ENCODE measurements at places on chromosomes 2 and 18.
A peak's percentile ranks its signal among the peaks of the same experiment; 100 is the strongest.

DNA sequence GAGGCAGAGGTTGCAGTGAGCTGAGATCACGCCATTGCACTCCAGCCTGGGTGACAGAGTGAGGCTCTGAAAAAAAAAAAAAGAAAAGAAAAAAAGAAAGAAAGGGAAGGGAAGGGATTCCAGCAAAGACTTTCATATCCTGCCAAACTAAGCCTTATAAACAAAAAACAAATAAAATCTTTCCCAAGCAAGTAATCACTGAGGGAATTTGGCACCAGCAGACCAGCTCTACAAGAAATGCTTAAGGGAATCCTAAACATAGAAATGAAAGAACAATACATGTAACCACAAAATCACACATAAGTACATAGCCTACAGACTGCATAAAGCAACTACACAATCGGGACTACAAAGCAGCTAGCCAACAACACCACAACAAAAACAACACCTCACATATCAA is 79.1 kb downstream of the TRABD2A start:
- no peak for DNase-seq

DNA sequence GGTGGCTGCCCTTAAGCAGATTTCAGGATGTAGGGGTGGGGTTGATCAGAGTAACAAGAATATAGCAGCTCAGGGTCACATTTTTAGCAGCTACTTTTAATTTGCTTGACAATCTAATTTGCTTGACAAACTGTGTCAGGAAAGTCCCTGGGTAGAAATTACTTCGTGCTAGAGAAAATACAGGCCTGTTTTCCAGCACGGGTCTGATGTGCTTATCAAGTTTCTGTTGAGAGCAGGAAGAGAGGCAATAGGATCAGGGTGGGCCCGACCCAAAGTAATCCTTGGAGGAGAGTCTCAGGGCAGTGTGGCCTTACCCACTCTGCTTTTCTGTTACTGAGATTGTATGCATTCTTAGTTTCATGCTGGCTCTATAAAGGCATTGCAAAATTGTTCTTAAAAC is 221.5 kb downstream of the TSN start:
- DNase-seq: no peak

GRCh38 chr2:16248571-16249105 is 308.3 kb downstream of the MYCN start:
- DNase-seq: no peak

DNA sequence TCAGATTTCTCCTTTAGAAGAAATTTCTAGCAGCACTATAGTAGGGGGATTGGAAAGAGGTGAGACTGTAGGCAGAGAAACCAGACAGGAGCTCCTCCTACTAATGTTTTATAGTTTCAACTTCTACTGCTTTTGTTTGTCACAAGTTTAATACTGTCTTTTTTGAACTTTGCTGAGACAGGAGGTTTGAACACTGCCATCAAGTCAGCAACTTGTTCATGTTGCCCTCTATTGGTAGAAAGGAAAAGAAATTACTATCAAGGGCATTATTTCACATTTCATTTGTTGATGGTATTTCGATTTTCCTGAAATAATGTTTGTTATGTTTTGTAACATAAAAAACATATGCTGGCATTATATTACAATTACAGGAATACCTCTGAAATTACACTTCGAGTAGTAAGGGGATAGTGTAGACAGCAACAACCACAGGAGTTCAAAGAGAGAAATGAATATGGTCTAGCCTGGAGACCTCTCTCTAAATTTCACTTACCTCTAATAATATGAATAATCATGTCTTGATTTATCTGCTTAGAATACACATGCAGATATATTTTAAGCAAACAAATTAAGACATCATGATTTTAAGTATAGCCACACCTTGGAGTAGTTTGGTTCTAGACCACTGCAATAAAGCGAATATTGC is 12.4 kb upstream of the CCDC88A start:
- no peak for DNase-seq

- DNase-seq: peak; percentile 44
Measured at GRCh38 chr2:189657867-189658266, 3.4 kb upstream of the ASNSD1 start.

- DNase-seq: peak; percentile 67
Measured at GRCh38 chr2:96159084-96159830, 14.0 kb upstream of the DUSP2 start.

DNA sequence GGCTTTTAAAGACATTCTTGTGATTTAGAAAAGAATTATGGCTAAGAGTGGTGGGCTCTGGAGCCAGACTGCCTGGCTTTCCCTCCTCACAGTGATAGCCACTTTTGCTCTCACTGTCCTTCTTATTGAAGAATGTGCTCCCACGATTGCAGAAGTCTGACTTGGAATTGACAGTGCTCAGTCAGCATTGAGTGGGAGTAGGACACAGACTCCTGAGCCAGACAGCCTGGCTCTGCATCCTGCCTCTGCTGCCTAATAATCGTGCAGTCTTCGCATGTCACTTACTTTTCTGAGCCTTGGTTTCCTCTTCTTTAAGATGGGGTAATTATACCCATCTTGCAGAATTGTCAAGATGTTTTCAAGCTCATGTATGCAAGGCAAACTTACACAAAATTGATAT is 23.3 kb downstream of the SPATS2L start:
- no peak for DNase-seq

DNA sequence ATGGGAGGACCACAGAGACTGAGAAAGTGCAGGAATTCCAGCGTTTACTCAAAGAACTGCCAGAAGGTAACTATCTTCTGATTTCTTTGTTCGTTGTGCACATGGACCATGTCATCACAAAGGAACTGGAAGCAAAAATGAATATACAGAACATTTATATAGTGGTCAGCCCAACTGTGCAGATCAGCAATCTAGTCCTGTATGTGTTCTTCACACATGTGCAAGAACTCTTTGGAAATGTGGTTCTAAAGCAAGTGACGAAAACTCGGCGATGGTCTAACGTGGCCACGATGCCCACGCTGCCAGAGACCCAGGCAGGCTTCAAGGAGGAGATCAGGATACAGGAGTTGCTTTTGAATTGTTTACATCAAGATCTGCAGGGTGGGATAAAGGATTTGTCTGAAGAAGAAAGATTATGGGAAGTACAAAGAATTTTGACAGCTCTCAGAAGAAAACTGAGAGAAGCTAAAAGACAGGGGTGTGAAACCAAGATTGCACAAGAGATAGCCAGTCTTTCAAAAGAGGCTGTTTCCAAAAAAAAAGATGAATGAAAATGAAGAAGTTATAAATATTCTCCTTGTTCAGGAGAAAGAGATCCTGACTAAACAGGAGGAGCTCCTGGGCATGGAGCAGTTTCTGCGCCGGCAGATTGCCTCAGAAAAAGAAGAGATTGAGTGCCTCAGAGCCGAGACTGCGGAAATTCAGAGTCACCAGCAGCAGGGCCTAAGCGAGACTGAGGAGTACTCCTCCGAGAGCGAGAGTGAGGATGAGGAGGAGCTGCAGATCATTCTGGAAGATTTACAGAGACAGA is 8.3 kb upstream of the CHST10 start:
- no peak for DNase-seq

DNA sequence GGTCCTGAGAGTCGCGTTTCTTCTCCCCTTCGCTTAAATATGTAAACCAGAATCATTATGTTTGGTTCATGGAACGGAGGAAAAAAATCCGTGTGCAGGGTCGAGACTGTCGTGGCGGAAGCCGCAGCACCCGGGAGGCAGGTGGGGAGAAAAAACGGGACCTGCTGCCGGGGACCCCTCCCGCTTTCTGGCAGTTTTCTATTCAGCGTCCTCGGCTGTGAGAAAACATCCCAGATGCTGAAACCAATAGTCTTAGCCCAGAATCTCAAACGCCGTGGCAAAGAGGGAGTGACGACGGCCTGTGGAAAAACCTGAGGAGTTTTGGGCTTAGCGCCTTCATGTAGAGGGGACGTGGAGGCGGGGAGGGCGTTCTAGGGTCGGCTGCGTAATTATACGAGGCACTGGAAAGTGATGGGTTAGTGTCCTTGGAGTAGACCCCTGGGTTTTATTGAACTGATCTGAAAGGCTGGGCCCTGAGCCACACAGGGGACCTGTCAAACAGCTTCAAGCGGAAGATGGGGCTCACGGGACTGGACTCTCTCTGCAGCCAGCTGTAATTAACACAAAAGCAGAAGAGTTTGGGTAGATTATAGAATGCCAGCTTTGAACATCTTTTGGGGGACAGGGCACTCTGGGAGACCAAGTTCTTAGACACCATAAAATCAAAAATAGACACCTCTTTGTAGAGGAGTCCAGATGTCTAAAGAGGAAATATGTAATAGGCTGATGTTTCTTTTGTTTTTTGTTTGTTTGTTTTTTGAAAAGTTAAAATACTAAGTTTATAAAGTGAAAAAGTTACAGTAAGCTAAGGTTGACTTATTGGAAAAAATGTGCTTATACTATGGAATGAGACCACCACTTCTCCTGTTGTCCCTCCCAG is 834 bp upstream of the BUB1 start:
- DNase-seq: peak; percentile 29
